ENCODE measurements at places on chromosomes 12 and 14.

DNA sequence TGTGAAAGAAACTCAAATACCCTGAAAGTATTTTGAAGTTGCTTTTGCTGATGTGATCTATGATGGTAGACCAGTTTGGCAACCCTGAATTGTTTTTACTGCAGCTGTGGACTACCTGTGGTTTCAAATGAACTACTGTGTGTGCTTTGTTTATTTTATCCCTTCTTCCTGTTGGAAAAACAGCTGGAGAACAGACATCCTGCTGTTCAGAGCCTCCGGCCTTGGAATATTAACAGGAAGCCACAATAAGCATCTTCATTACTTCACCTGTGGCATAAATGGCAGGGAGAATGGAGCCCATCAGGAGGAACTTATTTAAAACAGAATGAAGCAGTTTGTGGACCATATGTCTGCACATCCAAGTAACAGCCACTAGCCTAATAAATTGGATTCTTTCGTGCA is 104.8 kb downstream of the DUSP6 start:
- DNase-seq: no peak

GRCh38 chr14:85798856-85799255 is 268.9 kb downstream of the FLRT2 start:
- DNase-seq: no peak

- no peak for DNase-seq
Observed at GRCh38 chr14:67400434-67400833, 11.5 kb downstream of the PLEK2 start.

- peak; percentile 91 for DNase-seq
Observed at GRCh38 chr12:57088354-57089270, at the start of gene NAB2. Gene NAB2 (plus strand): TSS chr12:57089114. CDS start chr12:57089272, 158 bp downstream.

DNA sequence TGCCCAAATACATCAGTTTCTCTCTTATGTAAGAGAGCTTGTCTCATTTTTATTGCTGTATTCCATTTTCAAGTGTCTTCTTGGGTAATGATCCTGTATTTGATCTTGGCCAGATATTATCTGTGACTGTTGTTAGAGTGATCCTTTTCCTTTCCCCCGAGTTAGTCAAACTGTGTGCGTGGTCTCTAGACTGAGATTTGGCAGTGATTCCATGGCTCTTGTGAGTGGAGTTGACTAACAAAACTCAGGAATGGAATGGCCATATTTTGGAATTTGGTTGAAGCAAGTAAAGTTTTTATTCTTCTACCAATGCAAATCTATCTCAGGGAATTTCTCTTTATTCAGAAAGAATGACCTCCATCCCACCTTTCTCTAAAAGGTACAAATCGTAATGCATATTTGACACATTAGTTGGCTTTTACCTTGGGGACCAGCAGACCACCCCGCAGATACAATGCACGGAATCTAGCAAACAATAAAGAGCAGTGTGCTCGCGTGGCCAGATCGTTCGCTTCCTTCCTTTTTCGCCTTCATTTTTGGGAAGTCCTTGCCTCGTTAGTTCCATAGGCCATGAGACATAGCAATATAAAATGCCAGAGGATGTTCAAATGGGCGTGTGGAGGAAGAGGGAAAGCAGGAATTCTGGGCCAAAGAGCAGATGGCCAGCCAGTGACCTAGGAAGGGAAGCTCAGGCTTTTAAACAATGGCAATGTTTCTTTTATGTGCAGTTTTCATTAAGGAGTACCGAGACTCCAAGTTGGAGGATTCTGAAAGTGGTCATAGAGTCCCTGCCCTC is 24.4 kb downstream of the ETV6 start:
- DNase-seq: no peak

DNA sequence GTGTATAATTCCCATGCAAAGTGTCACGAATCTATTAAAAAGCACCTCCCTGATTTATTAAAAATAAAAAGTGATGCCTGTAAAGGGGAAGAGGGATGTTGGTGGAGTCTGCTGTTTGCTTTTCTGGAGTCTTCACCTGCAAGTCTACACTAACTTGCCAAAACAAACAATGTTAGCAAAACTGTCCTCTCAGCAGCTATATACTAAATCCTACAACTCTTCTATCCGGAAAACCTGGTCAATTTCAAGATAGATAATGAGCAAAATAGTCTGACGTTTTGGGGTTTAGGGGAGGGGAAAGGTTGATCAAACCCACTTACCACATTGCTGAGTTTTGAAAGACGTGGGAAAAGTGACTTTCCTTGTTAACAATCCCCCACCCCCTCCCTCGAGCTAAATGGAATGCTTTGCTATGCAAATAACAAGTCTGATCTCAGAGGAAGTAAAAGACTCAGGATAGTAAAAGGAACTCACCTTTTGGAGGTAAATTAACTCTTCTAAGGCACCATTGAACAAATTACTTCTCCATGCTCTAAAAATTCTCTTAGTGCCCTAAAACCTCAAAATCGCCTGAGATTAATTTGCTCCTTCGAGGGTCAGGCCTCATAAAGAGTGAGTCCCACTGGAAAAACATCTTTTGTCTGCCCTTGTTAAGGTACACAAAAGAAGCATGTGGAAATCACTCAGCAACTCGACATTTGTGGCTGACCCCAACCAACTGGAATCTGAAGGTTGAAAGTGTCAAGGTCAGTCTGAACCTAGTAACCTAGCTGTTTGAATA is 13.5 kb downstream of the BMP4 start:
- no peak for DNase-seq

- no peak for DNase-seq
Observed at GRCh38 chr12:122197612-122197966, 5.9 kb upstream of the B3GNT4 start.

- DNase-seq: no peak
Observed at GRCh38 chr14:90308561-90308960, 23.2 kb downstream of the NRDE2 start.

DNA sequence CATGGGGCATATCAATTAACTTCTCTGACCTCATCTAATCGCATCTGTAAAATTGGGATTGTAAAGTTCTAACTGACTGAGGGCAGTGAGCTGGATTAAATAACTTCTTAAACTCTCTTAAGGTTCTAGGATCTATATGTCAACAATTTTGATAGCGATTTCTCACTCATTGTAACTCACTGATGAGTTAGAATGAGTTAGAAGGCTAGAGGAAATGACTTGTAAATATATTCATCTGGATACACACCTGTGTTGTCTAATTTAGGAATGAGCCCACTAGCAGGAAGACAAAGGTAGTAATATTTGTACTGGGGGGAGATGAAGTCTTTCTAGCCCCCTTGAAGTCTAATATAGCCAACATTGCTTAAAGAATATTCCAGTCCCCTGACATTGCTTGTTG is 46.3 kb upstream of the CERS5 start:
- DNase-seq: no peak

DNA sequence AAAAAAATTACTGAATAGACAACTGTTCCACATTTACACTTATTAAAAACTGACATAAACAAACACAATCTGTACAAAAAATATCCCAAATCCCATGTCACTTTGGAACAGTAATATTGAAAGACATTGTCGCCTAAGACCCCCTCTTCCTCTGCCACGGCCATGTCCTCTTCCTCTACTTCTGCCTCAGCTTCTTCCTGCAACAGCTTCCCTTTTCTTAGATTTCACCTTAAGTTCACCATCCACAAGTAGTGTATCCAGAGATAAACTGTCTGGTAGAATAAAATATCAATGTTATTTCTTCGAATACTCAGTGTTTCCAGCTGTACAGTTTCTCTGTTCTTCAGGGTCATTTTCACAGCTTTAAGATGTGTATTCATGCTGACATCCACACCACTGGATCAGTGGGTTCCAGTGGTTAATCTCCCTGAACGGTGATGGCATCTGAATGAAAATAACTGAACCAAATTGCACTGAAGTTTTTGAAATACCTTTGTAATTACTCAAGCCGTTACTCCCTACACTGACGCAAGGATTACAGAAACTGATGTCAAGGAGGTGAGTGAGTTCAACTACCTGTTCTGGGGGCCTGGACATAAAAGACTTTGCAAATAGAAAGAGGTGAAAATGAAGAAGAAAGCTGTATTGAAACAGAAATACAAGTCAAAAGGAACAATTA is 208.5 kb downstream of the C12orf50 start:
- DNase-seq: no peak

- DNase-seq: no peak
Observed at GRCh38 chr14:72549026-72549425, 344.9 kb downstream of the DPF3 start.

- DNase-seq: no peak
Observed at GRCh38 chr12:14843425-14843887, at the start of gene ART4. Gene ART4 (minus strand): TSS chr12:14843526. CDS start chr12:14843113, 413 bp downstream.

- no peak for DNase-seq
Observed at GRCh38 chr14:99257122-99257672, 14.8 kb downstream of the BCL11B start.

GRCh38 chr12:22480016-22480415 is 64.3 kb downstream of the C2CD5 start:
- no peak for DNase-seq

- DNase-seq: no peak
Observed at GRCh38 chr12:47377414-47378221, 297.9 kb upstream of the AMIGO2 start.

GRCh38 chr14:76081642-76082041 is 70.1 kb upstream of the GPATCH2L start:
- DNase-seq: no peak

DNA sequence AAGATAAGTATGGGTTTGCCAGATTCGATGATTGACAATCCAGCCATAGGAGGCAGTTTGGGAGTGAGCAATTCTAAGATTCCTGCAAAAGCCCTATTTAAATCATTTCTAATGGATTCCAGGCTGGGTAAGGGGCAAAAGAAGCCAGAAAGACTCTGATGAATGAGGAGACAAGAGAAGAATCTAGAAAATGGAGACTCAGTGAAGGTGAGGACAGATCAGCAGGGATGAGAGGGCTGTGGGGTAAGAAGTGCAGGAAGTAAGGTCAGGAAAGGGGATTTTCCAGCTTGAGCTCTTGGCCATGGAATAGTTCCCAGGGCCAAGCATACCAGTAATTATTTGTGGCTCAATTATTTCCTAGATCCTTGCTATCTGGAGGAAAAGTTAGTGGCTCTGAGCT is 87.3 kb downstream of the TMX1 start:
- DNase-seq: no peak

DNA sequence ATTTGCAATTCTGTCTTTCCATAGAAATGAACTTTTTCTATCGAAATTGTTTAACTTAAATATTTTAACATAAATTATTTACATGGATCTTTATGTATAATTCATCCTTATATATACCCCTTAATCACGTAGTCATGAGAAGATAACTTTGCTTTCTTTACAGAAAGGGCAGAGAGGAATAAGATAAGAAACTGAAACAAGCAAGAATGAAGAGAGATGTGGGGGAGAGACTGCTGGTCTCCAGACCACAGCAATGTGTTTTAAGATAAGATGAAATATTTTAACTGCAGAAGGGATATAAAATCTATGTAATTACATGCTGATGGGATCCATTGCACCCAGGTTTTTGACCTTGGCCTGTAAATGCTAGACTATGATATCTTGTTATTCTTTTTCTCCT is 34.7 kb upstream of the DNM1L start:
- no peak for DNase-seq

DNA sequence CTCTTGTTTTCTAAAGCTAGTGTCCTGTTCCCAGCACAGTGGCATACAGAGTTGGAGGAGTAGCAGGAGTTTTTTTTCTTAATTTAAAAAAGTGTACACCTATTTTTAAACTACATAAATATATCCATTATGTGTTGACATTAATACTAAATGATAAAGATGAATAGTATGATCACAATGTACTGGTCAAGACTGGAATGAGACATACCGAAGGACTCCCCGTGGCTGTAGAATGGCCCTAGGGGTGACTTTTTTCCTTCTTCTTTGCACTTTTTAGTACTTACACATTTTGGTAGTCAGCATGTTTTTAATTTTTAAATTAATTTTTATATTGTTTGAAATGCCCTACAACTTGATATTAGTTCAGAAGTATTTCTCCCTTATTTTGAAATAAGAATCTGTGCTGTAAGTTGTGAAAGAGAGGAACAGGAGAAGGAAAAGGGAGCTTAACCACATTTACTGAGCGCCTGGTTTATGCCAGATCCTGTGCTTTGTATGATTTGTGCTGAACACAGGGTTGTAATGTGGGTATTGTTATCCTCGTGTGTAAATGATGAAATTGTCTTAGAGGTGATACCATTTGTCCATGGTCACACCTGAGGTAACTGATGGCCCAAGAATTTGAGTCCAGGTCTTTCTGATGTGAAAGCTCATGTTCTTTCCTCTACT is 136.5 kb downstream of the TGFB3 start:
- no peak for DNase-seq

GRCh38 chr12:93317227-93317626 is 60.5 kb upstream of the NUDT4 start:
- no peak for DNase-seq

GRCh38 chr12:115349711-115350110 is 665.7 kb upstream of the TBX3 start:
- no peak for DNase-seq

GRCh38 chr14:77409131-77409533 is 14.2 kb downstream of the NOXRED1 start:
- DNase-seq: no peak

DNA sequence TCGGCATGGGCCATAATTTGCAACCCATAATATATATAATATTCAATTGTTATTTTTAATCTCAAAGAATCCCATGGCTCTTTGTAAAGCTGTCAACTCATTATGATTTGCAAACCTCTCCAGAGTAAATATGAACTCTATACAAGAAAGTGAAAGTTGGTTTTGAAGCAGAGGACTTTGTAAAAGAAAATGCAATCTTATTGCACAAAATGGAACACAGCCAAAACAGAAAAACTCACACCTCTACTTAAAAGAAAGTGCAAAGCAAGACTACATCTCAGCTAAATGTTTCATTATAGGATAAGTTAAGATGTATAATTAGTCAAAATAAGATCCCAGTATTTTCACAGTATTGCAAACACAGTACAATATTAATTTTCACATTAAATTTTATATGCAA is 111.2 kb upstream of the FLRT2 start:
- DNase-seq: no peak

GRCh38 chr12:114757684-114758325 is 73.8 kb upstream of the TBX3 start:
- no peak for DNase-seq

DNA sequence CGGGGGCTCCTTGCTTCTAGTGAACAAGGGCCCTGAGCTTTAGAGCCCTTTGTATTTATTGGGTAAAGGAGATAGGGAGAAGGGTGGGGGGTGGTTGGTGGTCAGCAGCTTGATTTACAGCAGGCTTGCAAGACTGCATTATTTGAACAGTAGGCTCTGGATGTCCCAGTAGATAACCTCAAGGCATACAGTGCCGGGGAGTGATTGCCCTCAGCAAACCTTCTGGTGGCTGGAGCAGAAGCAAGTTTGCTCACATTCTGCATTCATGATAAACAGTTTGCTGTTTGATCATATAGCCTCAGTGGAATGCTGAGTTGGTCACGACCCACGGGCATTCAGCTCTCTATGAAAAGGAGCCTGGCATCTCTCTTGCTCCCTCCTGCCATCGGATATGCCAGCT is 16.5 kb upstream of the MAPKAPK5 start:
- DNase-seq: no peak

DNA sequence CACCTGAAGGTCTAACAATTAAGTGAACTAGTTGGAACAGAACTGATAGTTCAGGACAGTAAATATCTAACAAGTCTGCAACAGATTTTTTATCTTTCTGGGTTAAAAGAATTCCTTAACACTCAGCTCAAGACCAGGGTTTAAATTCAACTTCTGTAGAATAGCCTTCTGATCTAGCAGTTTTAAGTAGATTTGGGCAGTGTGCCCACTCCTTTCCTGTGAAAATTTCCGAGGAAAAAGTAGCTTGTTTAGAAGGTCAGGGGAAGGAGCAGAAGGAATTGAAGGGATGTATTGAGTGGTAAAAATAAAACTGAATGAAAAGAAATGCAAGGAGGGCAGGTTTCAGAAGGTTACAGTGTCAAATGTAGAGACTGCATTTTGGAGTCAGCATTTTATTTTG is 45.8 kb downstream of the ATL1 start:
- DNase-seq: no peak

Measured in activated CD4-positive, alpha-beta T cell treated with anti-CD3 and anti-CD28 coated beads, Interleukin-2, amount 50 U/mL, for 48 hours (primary cell).